Activated naive CD4-positive, alpha-beta T cell treated with anti-CD3 and anti-CD28 coated beads, Interleukin-2, amount 50 U/mL, for 16 hours (primary cell): ENCODE measurements at places on chromosomes 3 and 15.

DNA sequence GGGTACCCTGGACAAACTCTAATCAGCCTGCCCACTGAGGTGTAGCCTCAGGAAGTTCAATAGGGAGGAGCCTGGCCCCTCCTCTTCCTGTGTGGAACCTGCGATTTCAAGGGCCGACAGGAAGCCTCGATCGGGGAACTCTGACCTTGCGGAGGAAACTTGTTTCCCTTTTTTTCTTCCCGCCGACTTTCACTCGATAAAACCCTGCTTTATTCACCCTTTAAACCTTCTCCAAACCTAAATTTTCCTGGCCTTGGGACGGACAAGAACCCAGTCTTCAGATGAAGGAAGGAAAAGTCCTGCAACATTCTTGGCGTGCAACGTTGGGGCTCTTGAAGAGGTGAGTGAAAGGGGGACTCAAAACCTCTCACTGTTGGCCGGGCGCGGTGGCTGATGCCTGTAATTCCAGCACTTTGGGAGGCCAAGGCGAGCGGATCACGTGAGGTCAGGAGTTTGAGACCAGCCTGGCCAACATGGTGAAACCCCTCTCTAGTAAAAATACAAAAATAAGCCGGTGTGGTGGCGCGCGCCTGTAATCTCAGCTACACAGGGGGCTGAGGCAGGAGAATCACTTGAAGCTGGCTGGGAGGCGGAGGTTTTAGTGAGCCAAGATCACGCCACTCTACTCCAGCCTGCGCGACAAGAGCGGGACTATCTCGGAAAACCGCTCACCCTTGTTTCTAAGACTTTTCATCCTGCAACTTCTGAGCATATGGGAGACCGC, 208.2 kb downstream of the ZNF385D start:
- no peak for DNase-seq

GRCh38 chr15:98927022-98927421, 80.6 kb downstream of the PGPEP1L start:
- DNase-seq = no peak

GRCh38 chr3:128011140-128011539, 41.1 kb upstream of the SEC61A1 start:
- no peak for DNase-seq

DNA sequence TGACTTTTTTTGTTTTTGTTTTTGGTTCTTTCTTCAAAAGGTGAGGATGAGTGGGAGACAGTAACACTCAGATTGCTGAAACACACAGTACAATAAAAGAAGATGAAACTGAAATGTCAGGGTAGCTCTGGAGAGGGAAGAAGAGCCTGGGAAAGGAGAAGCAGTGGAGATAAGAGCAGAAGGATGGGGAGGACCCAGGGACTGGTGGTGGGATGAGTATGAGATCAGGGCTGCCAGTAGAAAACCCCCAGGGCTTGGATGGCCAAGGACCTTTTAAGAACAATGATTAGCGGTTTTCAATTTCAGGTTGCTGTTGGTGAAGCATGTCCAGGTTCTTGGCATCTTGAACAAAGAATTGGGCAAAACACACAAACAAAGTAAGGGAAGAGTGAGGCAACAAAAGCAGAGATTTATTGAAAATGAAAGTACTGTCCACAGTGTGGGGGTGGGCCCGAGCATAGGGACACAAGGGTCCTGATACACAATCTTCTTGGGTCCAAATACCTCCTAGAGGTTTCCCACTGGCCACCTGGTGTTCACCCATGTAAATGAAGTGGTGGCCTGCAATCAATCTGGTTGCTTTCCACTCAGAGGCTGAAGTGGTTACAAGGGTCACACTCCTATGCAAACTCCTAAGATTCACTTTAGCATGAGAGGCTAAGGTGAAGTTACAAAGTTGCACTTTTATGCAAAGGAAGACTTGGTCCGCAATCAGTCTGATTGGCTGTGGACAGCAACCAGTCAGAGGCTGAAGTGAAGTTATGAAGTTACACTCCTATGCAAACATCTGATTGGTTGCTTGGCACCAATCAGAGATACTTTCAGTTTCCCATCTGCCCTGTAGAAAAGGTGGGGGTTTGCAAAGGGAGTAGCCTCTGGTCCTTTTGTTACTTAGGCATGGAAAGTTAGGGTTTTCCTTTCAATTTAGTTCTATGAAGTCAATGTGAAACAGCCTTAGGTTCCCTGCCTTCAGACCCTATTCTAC, 26.1 kb upstream of the MFSD1 start:
- DNase-seq = no peak

GRCh38 chr15:61974759-61975158, 85.5 kb downstream of the VPS13C start:
- no peak for DNase-seq

GRCh38 chr15:31458596-31459399, 132.2 kb downstream of the KLF13 start:
- DNase-seq = peak; percentile 61

DNA sequence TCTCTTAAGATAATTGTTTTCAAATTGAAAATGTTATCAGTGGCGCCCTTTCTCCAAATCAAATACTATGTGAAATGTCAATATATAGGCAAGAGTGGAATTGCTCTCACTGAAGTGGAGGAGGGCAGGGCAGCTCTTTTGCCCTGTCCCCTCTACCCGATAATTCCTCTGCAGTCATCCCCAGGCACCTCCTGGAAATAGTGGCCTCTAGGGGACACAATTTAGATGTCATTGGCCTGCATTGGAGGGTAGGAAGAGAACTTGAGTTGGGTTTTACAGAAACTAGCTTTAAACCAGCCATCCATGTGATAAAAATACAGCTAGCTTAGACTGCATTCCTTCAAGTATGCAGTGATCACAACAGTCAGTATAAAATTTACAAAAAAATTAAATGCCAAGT, 288.9 kb downstream of the EDEM1 start:
- no peak for DNase-seq

- DNase-seq = no peak
These were observed 162.3 kb upstream of the C2CD4B start for GRCh38 chr15:62327406-62327805.

GRCh38 chr3:111690242-111690641, 95.1 kb upstream of the ZBED2 start:
- no peak for DNase-seq

GRCh38 chr3:40723083-40723660, 198.4 kb downstream of the ZNF621 start:
- no peak for DNase-seq

- DNase-seq = no peak
These were observed 25.1 kb upstream of the ZKSCAN7 start for GRCh38 chr3:44529927-44530326.

- no peak for DNase-seq
These were observed 46.2 kb downstream of the ZNF385D start for GRCh38 chr3:21704796-21705195.

- no peak for DNase-seq
These were observed 614 bp upstream of the MINDY2 start for GRCh38 chr15:58770519-58770856.

GRCh38 chr3:126480861-126481260, 5.2 kb upstream of the ZXDC start:
- DNase-seq = no peak

- no peak for DNase-seq
These were observed 29.0 kb downstream of the NMD3 start for GRCh38 chr3:161250116-161250515.

GRCh38 chr3:56694867-56695683, 12.0 kb upstream of the TASOR start:
- no peak for DNase-seq

GRCh38 chr15:35173444-35174118, 88.5 kb upstream of the NANOGP8 start:
- no peak for DNase-seq

- DNase-seq = no peak
These were observed 4.8 kb upstream of the FSIP1 start for GRCh38 chr15:39787479-39787878.

DNA sequence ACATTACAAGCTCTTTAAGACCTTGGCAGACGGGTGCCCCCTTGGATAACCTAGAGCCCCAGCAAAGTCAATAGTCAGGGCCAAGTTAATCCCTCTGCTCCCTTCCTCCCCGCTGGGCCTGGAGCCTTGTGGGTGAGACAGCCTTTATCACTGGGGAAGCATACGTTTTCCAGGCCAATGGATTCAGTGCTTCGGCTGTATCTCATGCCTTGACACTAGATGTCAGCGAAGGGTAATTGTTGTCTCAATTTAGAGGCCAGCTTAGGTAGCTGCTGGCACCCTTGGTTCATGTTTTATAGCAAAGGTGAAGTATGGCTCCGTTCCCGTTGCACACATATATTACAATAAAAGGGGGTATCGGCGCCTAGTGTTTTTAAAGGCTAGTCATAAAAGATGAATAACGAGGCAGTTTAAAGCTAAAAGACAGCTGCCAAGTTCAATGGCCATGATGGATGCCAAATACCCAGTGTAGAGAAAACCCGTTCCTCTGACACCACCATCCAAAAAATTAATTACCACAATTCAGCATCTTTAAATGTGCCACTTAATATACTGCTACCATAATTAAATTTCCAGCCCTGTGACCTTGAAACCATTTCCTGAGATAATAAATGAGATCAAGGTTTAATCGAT, 52.3 kb upstream of the BNIP2 start:
- no peak for DNase-seq

DNA sequence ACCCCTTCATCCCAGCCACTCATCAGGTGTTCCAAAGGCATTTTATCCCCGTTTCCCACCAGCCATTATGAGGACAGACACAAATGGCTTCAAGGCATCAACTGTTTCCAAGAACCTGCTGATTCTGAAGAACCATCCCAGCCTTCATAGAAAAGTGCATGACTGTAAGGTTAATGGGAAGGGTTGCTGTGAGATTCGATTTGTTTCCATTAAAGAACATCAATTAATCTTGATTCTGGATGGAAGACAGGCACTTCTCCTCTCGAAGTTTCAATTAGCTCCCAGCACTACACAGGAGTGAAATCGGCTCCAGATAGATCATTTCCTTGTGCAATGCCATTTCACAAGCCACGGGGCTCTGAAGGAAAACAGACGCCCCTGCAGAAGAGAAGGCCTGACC, 25.8 kb downstream of the SRGAP3 start:
- no peak for DNase-seq

DNA sequence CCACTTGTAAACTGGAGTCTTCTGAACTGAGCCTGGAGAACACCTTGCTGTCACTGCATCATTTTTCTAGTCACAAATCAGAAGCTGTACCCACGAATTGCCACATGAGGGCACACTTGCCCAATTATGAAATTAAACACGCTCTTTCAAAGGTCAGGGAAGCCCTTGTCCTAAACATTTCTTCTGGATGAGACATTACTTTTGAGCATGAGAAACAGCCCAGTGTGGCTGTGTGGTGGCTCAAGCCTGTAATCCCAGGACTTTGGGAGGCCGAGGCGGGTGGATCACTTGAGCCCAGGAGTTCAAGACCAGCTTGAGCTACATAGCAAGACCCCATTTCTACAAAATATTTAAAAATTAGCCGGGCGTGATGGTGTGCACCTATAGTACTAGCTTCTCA, 27.5 kb upstream of the CFAP161 start:
- DNase-seq = peak; percentile 27

GRCh38 chr3:182914341-182914740, 66.0 kb downstream of the DCUN1D1 start:
- DNase-seq = no peak

DNA sequence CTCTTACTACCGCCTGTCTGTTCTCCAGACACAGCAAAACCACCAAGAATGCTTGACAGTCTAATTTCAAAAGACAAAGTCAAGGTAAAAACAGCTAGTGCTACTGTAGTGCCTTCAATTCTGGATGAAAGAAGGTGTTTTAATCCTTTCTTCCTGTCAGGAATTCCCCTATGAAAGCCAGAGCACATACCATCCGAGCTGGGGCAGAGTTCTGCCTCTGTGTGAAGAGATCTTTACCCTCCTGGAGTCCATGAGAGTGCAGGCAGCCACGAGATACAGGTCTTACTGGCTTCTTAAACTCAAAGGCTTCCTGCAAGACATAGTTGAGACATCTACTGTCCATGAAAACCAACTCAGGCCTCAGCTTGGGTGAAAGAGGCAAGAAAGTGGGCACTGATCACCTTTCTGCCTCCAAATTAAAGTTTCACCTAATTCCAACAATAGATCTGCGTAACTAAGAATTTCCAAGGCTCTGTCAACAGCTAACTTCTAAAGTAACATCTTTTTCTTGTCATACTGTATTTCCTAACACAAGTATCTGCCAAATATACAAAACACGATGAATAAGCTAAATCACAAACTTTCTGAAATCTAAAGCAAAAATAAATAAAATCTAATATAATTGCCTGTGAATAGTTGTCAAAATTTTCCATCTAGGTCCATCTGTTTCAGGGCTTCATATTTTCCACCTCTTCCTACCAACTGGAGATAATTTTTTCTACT, 7.5 kb downstream of the CDC25A start:
- no peak for DNase-seq

DNA sequence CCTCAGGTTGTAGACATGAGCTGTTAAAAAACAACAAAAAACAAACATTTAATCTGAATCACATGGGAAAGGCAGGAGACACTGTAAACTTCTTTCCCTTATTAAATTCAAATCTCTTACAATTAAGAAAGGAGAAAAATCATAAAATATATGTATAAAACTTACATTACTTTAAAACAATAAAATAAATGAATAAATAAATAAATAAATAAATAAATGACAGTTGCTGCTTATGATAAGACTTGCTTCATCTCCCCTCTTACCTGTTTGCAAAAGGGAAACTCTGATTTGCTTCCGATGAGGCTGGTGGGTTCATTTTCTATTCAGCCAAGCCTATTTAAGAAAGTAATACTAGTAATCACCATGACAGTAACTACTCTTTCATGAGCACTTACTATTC, 353.4 kb upstream of the TBL1XR1 start:
- DNase-seq = no peak

GRCh38 chr15:77510066-77511057, 89.7 kb downstream of the HMG20A start:
- no peak for DNase-seq

DNA sequence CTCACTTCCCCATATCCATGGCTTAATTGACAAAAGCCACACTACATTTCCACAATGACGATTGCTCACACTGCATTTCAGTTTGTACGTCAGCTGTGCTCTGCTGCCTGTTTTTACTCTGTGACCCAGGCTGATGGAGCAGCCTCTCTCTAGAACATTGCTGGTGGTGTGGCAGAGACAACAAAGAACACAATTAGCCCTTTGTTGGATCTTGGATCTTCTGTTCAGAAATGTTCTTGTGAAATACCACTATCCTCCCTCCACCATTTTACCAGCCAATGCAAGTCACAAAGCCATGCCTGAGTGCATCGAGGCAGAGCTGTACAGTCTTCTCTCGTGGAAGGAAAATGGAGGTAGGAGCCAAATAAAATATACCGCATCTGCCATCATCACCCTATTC, 56.9 kb upstream of the TBC1D5 start:
- no peak for DNase-seq

GRCh38 chr15:35616498-35617271, 70.7 kb upstream of the DPH6 start:
- no peak for DNase-seq

GRCh38 chr15:71790081-71790480, 20.3 kb upstream of the NR2E3 start:
- no peak for DNase-seq

- DNase-seq = no peak
These were observed 262.1 kb downstream of the CNTN4 start for GRCh38 chr3:2360815-2361214.

- no peak for DNase-seq
These were observed 5.2 kb upstream of the MPI start for GRCh38 chr15:74884428-74885223.

- no peak for DNase-seq
These were observed 642 bp downstream of the COX5A start for GRCh38 chr15:74937272-74937589.
